ENCODE measurements at places on chromosomes 11 and 22. TPM values are rescaled to one million over a fixed set of nuclear protein-coding genes. Genes with fewer than 3 reads are reported as not detected.

DNA sequence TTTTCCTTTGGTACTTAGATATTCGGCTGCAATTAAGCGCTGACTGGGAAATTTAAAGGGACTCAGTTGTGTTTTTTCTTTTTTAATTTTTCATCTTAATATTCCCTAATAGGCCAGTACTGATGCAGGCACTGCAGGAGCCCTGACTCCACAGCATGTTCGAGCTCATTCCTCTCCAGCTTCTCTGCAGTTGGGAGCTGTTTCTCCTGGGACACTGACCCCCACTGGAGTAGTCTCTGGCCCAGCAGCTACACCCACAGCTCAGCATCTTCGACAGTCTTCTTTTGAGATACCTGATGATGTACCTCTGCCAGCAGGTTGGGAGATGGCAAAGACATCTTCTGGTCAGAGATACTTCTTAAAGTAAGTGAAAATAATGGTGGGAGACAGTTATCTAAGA lies 3.8 kb downstream of the YAP1 start:
- no peak overlapping the region for H3K4me3 ChIP-seq
- H3K4me1 ChIP-seq = peaks cover 16% of the 10 kb centered on the region
- DNase-seq = no peak
- peaks cover 56% of the 10 kb centered on the region for H3K27me3 ChIP-seq

ELFN2 gene
- 0.28 TPM for total RNA-seq

RAB38 gene
- 1.2 TPM for total RNA-seq

DNA sequence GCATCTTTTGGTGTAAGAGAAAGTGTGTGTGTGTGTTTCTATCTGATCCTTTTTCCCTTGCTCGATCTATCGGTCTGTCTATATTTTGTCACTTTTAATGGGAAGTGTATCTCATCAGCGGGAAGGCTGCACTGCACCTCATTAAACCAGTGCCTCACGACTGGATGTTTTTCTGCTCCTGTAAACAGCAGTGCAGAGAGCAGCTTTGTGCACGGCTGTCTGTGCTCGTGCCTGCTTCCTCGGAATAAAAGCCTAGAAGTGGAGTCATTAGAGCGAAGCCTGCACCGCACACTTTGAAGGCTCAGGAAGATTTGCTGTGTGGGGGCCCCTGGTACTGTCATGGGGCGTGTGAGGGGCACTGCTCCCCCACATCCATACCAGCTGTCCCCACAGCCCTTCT lies 27.0 kb upstream of the PARVG start:
- no peaks in the 10 kb centered on the region for H3K36me3 ChIP-seq
- H3K27ac ChIP-seq = no peak overlapping the region
- H3K27me3 ChIP-seq = no peaks in the 10 kb centered on the region
- no peaks in the 10 kb centered on the region for H3K4me1 ChIP-seq
- no peak for DNase-seq

GRCh38 chr11:94762208-94762607 lies 5.9 kb upstream of the AMOTL1 start:
- no peak overlapping the region for H3K27ac ChIP-seq
- no peaks in the 10 kb centered on the region for H3K4me1 ChIP-seq
- H3K36me3 ChIP-seq = no peaks in the 10 kb centered on the region
- H3K27me3 ChIP-seq = peaks cover 27% of the 10 kb centered on the region
- no peak overlapping the region for H3K4me3 ChIP-seq

GRCh38 chr11:112106070-112106469 lies 19.4 kb downstream of the SDHD start:
- no peak for DNase-seq
- peaks cover 6% of the 10 kb centered on the region for H3K36me3 ChIP-seq
- no peaks in the 10 kb centered on the region for H3K4me1 ChIP-seq
- no peak overlapping the region for H3K27ac ChIP-seq
- no peaks in the 10 kb centered on the region for H3K27me3 ChIP-seq

OR52A5 gene
- not detected for total RNA-seq

DNA sequence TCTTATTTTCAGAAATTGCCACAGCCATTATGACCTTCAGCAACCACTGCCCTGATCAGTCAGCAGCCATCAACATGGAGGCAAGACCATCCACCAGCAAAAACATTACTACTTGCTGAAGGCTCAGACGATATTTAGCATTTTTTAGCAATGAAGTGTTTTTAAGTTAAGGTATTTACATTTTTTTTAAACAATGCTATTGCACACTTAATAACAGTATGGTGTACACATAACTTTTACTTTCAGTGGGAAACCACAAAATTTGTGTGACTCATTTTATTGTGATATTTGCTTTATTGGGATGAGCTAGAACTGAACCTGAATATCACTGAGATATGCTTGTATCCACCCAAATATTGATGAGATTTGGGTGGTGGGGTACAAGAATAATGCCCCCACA lies 110.9 kb downstream of the TSPAN18 start:
- H3K4me3 ChIP-seq = no peak overlapping the region
- no peak for DNase-seq
- H3K36me3 ChIP-seq = no peaks in the 10 kb centered on the region
- H3K4me1 ChIP-seq = no peaks in the 10 kb centered on the region
- H3K27ac ChIP-seq = no peak overlapping the region

DNA sequence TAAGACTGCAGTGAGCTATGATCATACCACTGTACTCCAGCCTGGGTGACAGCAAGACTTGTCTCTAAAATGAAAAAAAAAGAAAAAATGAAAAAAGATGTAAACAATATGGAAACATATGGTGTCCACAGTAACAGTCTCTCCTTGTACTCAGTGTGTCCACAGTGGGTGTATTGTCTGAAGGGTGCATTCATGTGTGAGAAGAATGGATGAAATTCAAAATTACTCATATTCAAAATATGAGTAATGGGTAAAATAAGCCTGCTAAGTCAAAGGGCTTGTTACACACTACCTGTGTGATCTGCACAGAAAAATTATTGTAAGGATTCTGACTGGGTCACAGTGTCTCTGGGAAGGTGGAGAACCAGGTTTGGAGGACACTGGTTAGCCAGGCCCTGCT lies 26.9 kb downstream of the PPFIA1 start:
- H3K4me3 ChIP-seq = no peak overlapping the region
- H3K27ac ChIP-seq = no peak overlapping the region
- DNase-seq = no peak
- peaks cover 2% of the 10 kb centered on the region for H3K4me1 ChIP-seq
- no peaks in the 10 kb centered on the region for H3K27me3 ChIP-seq
- H3K36me3 ChIP-seq = peaks cover 18% of the 10 kb centered on the region

DNA sequence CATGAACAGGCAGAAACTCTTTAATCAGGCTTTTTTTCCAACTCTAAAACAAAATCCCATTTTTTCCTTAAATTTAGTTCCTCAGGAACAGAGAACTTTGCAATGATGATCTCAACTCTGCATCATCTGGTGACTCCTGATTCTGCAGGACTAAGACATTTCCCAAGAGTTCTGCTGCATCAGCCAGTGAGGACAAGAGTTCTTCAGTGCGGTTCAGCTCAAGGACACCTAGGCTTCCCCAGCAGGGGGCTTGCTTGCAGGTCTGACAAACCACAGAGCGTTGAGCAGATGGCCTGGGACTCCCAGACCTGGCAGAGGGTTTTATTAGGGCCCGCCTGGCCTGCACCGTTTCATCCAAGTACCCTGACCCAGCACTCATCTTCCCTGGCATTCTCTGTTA lies 6.4 kb downstream of the CDCA5 start:
- H3K27me3 ChIP-seq = no peaks in the 10 kb centered on the region
- no peak overlapping the region for H3K4me3 ChIP-seq
- H3K36me3 ChIP-seq = peaks cover 65% of the 10 kb centered on the region
- peaks cover 59% of the 10 kb centered on the region for H3K4me1 ChIP-seq

DNA sequence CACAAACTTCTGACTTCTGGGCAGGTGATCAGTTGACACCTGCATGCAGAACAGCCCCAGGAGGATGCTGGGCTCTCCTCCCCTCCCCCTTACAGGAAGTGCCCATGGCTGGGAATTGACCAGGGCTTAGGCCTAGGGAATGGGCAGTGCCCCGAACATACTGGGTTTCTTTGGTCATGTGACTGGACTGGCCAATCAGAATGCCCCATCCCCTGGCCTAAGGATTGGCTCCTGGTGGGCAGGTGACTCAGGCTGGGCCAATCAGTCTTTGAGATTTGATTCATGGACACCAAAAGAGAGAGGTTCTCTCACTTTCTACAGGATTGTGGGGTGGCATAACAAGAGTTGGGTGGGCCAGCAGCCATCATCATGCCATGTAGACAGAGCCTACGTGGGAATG lies 37.1 kb downstream of the MCM5 start:
- H3K36me3 ChIP-seq = peaks cover 64% of the 10 kb centered on the region
- no peaks in the 10 kb centered on the region for H3K27me3 ChIP-seq
- no peaks in the 10 kb centered on the region for H3K4me1 ChIP-seq
- no peak for DNase-seq

- H3K4me1 ChIP-seq = peaks cover 12% of the 10 kb centered on the region
- H3K27ac ChIP-seq = no peak overlapping the region
- no peak overlapping the region for H3K4me3 ChIP-seq
- H3K27me3 ChIP-seq = peaks cover 15% of the 10 kb centered on the region
- no peak for DNase-seq
Observed at GRCh38 chr11:94784884-94785283, 16.7 kb downstream of the AMOTL1 start.

NPAT gene
- 40.9 TPM for total RNA-seq

GRCh38 chr22:21728270-21728669 lies 7.3 kb downstream of the YPEL1 start:
- no peak for DNase-seq
- H3K4me3 ChIP-seq = no peak overlapping the region
- H3K36me3 ChIP-seq = no peaks in the 10 kb centered on the region
- peaks cover 6% of the 10 kb centered on the region for H3K4me1 ChIP-seq

RFPL3 gene
- not detected for total RNA-seq

DNA sequence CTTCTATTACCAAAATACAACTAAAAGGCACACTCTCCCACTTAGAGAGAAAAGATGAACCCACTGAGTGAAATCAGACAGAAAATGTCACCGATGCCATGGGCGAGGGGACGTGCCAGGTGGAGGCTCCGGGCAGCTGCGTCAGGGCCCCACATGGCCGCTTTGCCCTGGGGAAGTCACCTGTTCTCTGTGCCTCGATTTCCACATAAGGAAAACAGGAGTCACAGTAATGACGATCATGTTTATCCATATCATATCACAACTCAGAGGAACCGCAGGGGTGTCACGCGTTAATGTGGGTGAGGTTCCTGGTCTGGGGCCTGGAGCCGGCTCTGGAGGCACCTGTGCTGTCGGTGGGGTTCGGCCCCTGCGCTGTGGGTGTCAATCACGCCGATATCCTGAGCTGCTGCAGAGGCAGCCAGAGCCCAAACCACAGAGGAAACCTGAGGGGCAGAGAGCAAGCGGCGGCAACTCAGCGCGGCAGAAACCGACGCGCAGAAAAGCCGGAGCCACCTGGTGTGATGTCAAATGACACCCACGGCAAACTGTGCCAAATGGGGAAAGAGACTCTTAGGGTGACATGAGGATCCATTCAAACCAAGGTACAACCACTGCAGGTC lies 243.7 kb downstream of the BRD1 start:
- no peaks in the 10 kb centered on the region for H3K36me3 ChIP-seq
- no peak for DNase-seq
- no peak overlapping the region for H3K27ac ChIP-seq
- H3K4me1 ChIP-seq = no peaks in the 10 kb centered on the region
- H3K27me3 ChIP-seq = no peaks in the 10 kb centered on the region
- no peak overlapping the region for H3K4me3 ChIP-seq

DNA sequence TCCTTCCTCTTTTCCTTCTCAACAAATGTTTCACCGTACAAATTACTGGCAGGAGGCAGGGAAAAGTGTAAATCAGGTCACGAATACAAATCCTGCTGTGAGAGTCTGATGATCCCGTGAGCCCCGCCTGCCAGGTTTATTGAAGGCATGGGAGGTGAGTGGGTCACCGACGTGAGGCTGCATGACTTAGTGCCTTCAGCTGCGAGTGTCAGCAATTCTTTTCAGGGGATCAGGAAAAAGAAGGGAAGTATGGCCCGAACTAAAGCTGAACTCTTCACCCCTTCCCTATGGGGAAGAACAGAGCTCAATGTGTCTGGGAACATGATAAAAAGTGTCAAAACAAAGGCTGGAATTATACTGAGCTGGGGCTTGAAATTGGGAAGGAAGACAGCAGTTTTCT lies 166.2 kb downstream of the OPCML start:
- no peaks in the 10 kb centered on the region for H3K27me3 ChIP-seq
- no peaks in the 10 kb centered on the region for H3K36me3 ChIP-seq
- H3K4me1 ChIP-seq = no peaks in the 10 kb centered on the region
- DNase-seq = no peak

DNA sequence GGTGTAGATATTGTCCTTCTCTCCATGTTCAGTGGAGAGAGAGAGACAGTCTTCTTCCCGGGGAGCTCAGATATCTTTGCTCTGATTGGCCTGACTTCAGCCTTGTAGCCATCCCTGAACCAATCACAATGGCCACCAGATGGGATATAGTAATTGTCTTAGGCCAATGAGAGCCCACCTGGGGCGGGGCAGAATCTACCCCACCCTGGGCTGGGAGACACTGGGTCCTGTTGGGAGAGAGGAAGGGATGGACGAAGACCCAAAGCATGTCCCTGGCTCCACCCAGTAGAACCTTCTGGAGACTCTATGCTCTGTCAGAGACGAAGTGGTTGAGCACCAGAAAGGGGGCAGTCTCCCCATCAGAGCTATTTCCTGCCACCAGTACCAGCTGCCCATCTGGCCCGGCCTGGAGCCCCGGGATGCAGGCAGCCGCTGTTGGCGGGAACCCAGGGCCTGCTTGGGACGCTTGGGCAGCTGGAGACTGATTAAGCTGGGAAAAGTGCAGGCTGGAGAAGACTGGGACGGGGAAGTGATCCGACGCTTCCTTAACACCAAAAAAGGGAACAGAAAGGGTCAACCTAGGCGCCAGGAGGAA lies 31.6 kb upstream of the CBX7 start:
- no peak for DNase-seq
- no peak overlapping the region for H3K27ac ChIP-seq
- peaks cover 28% of the 10 kb centered on the region for H3K27me3 ChIP-seq
- no peak overlapping the region for H3K4me3 ChIP-seq
- no peaks in the 10 kb centered on the region for H3K36me3 ChIP-seq

DNA sequence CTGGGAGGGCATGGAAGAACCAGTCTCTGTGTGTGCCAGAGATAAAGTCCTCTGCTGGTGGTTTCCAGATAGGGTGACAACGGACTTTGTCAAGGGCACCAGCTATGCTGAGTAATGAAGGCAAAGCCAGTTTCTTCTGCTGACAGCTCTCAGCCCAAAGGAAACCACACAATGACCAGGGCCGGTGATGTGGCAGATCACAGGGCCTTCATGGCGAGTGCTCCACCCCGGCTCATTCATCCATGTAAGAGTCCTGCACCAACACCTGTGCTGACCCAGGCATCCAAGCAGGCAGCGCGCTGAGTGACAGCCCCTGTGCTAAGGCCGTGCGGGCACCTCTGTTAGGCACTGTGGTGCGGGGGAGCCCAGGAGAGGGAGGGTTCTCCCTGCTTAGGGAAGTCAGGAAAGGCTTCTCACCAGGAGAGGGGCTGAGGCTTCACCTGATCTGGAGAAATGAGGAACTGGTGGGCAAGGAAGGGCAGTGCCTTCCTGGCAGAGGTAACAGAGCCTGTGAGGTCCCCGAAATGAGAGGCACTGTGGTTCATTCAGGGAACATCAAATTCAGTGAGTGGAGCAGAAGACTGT lies 33.8 kb downstream of the TP53I11 start:
- no peaks in the 10 kb centered on the region for H3K36me3 ChIP-seq
- H3K4me1 ChIP-seq = no peaks in the 10 kb centered on the region
- no peak for DNase-seq
- H3K27ac ChIP-seq = no peak overlapping the region

GRCh38 chr11:2149460-2149859 lies 10.3 kb upstream of the IGF2 start:
- no peak overlapping the region for H3K4me3 ChIP-seq
- H3K27ac ChIP-seq = no peak overlapping the region
- no peaks in the 10 kb centered on the region for H3K36me3 ChIP-seq
- H3K27me3 ChIP-seq = peaks cover 60% of the 10 kb centered on the region

Measured in activated CD4-positive, alpha-beta memory T cell treated with anti-CD3 and anti-CD28 coated beads, Interleukin-2, amount 10 ng/mL, durations not matched to agents 7 days and 5 days (primary cell).